ENCODE measurements at places on chromosomes 2 and 18. TPM values are rescaled to one million over a fixed set of nuclear protein-coding genes. Genes with fewer than 3 reads are reported as not detected.
A peak's percentile ranks its signal among the peaks of the same experiment; 100 is the strongest.

Gene RTP5
- not detected for polyA plus RNA-seq

Gene TLX2
- polyA plus RNA-seq, result 25.6 TPM

Gene SPAST
- 6.8 TPM for polyA plus RNA-seq

GRCh38 chr18:43650426-43650825, 373.1 kb upstream of the SYT4 start:
- H3K4me1 ChIP-seq, result no peaks in the 10 kb centered on the region
- DNase-seq, result no peak
- no peaks in the 10 kb centered on the region for H3K36me3 ChIP-seq
- H3K27me3 ChIP-seq, result no peaks in the 10 kb centered on the region
- H3K27ac ChIP-seq, result no peak overlapping the region

GRCh38 chr2:77064324-77064723, 457.9 kb downstream of the LRRTM4 start:
- no peak overlapping the region for H3K27ac ChIP-seq
- no peak overlapping the region for H3K4me3 ChIP-seq
- DNase-seq, result no peak
- H3K36me3 ChIP-seq, result no peaks in the 10 kb centered on the region
- no peaks in the 10 kb centered on the region for H3K4me1 ChIP-seq

DNA sequence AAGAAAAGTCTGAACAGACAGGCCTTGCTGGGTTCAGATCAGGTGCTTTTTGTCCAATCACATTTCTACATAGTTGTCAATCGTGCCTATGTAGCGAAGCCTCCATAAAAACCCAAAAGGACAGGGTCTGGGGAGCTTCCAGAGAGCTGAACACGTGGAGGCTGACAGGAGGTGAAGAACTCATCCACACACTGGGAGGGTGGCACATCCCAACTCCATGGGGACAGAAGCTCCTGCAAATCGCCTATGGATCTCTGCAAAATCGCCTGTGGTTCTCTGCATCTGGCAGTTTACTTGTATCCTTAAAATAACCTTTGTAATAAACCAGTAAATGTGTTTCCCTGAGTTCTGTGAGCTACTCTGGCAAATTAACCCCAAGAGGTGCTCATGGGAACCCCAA, 12.4 kb downstream of the ALPK2 start:
- no peaks in the 10 kb centered on the region for H3K36me3 ChIP-seq
- DNase-seq, result no peak

- no peaks in the 10 kb centered on the region for H3K27me3 ChIP-seq
- no peak for DNase-seq
- H3K4me1 ChIP-seq, result peaks cover 22% of the 10 kb centered on the region
- peaks cover 4% of the 10 kb centered on the region for H3K36me3 ChIP-seq
These were observed 2.1 kb downstream of the LBH start for GRCh38 chr2:30233271-30234009.

DNA sequence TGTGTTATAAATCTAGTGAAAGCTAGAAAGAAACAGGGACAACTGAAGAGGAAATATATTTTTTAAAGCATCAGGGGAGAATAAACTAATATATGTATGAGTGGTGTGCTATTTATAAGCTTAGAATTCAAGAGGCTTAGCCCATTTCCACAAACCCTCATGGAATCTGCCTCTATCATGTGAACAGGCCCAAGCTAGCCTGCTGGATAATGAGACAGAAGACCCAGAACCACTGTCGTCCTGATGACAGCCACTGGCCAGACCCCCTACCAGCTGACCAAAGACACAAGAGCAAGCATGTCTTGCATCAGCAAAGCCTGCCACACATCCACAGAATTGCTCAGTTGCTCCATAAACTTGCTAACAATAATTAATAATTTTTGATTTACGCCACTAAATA, 382.3 kb upstream of the NXPH2 start:
- H3K27me3 ChIP-seq, result no peaks in the 10 kb centered on the region
- no peak overlapping the region for H3K27ac ChIP-seq
- no peaks in the 10 kb centered on the region for H3K4me1 ChIP-seq
- no peak overlapping the region for H3K4me3 ChIP-seq
- no peak for DNase-seq

DNA sequence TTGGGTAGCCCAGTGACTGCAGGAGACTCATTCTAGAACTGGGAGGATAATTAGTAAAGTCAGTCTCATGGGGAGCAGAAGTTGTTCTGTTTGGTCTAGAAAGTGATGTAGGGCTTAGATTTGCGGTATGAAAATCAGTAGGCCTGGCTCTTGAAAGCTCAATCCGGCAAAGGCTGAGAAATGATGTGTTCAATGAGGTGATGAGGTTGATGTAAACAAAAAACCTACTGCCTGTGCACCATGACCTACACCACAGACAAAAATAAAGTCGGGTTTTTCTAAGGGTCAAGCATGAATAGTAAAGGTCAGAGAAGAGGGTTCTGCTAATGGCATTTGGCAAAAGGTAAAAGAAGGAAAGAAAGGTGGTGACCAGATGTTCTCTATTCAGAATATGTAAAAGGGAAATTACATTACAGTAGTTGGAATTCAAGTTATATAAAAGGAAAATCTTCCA, 80.8 kb upstream of the COL5A2 start:
- peaks cover 6% of the 10 kb centered on the region for H3K4me1 ChIP-seq
- H3K36me3 ChIP-seq, result no peaks in the 10 kb centered on the region
- no peaks in the 10 kb centered on the region for H3K27me3 ChIP-seq
- H3K4me3 ChIP-seq, result no peak overlapping the region
- DNase-seq, result no peak
- peak overlapping the region; percentile 94 for H3K27ac ChIP-seq

DNA sequence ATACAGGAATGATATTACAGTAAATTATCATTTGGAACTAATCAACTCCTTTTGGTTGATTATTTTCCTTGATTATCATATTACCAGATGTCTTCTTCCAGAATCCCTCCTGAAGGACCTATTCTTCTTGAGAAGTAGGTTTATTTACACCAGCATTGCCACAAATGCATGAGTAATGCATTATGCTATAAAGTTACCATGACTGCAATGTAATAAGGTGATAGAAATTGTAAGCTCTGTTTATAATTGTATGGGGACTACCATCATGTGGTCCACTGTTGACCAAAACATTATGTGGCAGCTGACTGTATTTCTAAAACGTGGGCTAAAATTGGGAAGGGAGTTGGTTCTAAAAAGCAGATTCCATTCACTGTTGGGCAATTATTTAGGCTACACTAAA, 602.2 kb downstream of the NYAP2 start:
- DNase-seq, result no peak
- H3K4me1 ChIP-seq, result peaks cover 4% of the 10 kb centered on the region
- no peaks in the 10 kb centered on the region for H3K27me3 ChIP-seq
- peak overlapping the region; percentile 55 for H3K27ac ChIP-seq
